GM23248 (cell line): ENCODE measurements at places on chromosomes 6 and 20.
A peak's percentile ranks its signal among the peaks of the same experiment; 100 is the strongest.

- no peak for DNase-seq
These were observed 38.9 kb downstream of the TP53INP2 start for GRCh38 chr20:34743039-34743438.

DNA sequence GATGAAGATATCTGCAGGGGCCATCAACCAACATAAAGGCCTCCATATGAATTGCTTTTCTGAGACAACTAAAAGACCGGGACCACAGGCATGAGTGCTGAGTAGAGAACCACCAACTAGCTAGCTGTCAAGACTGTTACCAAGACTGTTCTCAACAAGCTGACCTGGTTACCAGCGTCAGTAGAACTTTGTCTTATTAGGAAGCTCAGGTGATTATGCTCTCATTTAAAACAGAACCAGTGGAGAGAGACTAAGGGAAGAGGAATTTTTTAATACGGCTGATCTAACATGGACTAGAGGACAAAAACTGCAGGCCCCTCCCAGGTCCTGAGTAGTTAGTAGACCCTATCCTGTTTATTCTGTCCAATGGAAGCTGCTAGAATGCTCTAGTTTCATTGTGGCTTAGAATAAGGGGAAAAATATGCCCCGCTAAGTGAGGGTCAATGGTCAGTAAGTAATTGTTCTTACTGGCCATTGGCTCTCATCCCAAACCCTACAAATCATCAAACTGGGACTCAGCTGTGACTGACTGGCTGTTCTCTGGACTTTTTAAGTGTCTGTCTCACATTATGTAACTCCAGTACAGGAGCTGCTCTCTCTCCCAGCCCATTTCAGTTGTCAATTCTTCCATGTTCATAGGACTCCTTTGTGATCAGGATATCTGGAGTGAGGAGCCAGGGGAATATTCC is 3.8 kb upstream of the DYNLRB1 start:
- DNase-seq, result no peak

- DNase-seq, result no peak
These were observed 12.0 kb downstream of the STMN3 start for GRCh38 chr20:63641146-63641791.

- DNase-seq, result no peak
These were observed 24.6 kb downstream of the TRAM2 start for GRCh38 chr6:52552278-52552643.

DNA sequence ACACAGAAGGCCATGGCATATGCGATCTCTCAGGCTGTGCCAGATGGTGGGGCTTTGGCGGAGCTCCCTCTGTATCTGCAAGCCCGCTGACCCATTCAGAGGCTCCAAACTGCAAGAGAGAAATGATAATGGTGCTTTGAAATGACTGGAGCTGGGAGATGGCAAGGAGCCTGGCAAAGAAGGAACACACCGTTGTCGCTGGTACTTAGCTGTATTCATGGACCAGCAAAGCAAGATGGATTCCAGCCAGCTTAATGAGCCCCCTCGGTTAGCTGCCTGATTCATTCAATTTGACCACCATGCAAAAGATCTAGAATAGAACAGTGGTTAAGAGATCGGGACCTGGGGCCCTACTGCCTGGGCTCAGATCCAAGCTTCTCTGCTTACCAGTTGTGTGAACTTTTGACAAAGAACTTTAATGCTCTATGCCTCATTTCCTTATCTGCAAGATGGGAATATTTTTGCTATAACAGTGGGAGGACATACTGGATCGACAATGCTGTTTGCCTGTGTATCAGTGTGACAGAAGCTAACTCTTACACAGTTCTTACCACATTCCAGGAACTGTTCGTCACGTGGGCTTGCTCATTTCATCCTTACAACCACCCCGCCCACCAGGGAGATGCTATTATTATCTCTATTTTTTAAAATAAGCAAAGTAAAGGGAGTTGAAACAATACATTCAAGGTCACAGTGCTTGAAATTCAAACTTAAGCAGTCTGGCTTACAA is 317.8 kb upstream of the SULF2 start:
- peak; percentile 20 for DNase-seq

DNA sequence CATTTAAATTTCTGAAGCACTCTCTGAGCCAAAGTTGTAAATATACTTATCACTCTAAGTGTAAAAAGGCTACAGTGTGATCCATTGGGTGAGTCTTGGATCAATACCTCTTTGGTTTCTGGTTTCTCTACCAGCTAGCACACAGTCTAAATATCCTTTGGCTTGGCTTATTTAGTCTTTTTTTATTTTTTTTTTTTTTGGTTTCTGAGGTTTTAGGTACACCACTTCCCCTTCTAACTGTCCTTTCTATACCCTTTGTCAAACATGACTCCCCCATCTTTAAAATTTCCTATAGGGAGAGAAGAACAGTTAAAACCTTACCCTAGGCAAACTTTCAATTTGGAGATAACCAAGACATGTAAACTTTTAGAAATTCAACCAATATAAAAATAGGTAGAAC is 379.0 kb downstream of the PHF3 start:
- DNase-seq, result no peak

DNA sequence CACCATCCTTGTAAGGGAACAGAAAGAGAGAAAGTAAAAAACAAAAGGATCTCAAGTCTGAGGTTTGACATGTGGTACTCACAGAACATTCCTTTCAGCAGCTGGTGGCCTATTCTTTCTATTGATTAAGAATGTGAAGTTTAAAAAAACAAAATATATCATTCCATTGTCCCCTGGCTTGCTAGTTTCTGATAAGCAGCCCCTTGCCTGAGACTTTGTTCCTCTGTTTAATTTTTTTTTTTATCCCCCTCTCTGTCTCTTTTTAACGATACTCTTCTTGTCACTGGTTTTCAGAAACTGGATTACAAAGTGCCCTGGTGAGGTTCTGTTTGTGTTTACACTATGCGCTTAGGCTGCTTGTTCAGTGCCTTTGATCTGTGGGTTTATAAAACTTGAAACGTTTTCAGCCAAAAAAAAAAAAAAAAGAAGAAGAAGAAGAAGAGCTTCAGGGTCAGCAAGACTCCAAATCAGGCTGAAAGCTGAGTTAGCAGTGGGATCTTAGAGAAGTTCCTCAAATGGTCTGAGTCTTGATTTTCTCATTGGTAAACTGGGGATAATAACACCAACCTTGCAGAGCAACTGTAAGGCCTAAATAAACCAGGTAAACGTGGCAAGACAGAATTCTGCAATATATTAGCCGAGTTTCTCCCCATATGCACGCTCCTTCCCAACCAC is 45.1 kb upstream of the SLC22A23 start:
- DNase-seq, result no peak

GRCh38 chr6:140203661-140204147 is 829.3 kb upstream of the CITED2 start:
- DNase-seq, result peak; percentile 45
